Activated naive CD4-positive, alpha-beta T cell (primary cell): ENCODE measurements at places on chromosomes 1 and 21.

- no peak for DNase-seq
These were observed 2.6 kb downstream of the GLRX2 start for GRCh38 chr1:193102662-193103061.

DNA sequence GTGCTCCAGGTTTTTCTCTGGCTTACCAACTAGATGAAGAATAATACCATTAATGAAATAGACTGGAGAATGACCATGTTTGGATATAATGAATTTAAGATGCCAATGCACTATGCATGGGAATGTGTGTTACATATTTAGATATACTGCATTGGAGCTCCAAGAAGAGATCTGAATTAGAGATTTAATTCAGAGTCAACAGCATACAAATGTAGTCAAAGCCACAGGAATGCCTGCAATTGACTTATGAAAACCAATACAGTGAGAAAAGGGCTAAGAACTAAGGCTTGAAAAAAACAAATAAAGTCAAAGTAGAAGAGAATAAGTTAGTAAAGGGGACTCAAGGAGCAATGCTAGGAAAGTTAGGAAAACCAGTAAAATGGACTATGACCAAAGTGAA, 59.1 kb downstream of the USP24 start:
- DNase-seq = no peak

GRCh38 chr1:6131561-6131960, 48.6 kb downstream of the CHD5 start:
- no peak for DNase-seq

DNA sequence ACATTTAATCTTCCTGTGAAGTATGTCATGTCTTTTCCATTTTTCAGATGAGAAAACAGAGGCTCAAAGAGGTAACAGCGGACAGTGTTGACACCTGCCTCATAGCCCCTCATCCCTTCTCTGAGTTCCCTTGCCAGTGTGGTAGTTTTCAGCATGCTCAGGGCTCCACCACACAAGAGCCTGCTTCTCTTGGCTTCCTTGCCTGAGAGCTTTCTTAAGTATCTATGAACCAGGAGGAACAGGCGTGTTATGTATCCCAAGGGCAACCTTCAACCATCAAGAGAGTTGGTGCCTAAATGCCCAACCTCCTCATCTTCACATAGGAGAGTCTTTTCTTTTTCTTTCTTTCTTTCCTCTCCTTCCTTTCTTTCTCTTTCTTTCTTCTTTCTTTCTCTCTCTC, 5.9 kb upstream of the PAFAH2 start:
- no peak for DNase-seq

- DNase-seq = no peak
These were observed 187.2 kb downstream of the PCP4 start for GRCh38 chr21:40054403-40054802.

- no peak for DNase-seq
These were observed 8.1 kb upstream of the ZNF687 start for GRCh38 chr1:151273924-151274466.

GRCh38 chr1:160020196-160020595, 11.6 kb downstream of the PIGM start:
- no peak for DNase-seq

DNA sequence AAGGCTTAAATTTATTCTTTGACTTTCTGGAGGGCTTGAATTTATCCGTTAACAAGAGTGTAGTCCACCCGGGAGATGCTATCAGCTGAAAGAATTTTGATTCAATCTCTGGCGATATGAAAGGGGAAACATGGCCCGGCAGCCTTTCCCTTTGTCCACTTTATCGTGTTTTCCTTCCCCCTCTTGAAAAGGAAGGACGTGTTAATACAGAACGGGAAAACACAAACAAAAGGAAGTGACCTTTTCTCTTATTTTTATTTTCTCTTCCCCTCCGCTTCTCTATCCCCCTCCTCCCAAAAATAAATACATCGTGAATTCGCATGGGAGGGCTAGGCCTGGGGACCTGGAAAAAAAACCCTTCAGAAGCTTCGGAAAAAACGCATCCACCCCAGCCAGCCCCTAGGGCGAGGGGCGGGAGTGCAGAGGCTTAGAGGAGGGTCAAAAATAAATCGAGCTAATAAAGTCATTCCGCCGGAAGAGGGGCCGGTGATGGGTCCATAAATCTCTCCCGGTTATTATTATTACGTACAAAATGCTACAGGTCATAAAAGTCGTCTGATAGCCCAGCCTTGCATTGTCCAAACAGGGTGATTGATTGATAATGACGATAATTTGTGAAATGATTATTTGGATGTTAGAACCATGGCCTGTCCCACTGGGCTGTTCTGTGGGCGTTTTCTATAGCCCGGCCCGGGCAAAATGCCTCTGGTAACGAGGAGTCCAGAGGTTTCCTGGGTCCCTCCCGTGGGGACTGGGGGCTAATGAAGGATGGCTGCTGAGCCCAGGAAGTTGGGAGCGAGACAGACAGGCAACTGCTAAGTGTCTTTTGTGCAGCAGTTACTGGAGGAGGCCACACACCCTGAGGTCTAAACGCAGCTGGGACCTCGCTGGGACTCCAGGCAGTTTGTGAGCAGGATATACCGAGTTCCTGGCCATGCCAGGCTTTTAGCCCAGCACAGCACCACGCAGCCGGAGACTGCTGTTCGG, 179.4 kb downstream of the PRDM16 start:
- DNase-seq = no peak

GRCh38 chr21:42471206-42471605, 24.8 kb downstream of the RSPH1 start:
- DNase-seq = no peak

GRCh38 chr1:25657121-25657882, 40.7 kb downstream of the MAN1C1 start:
- no peak for DNase-seq

DNA sequence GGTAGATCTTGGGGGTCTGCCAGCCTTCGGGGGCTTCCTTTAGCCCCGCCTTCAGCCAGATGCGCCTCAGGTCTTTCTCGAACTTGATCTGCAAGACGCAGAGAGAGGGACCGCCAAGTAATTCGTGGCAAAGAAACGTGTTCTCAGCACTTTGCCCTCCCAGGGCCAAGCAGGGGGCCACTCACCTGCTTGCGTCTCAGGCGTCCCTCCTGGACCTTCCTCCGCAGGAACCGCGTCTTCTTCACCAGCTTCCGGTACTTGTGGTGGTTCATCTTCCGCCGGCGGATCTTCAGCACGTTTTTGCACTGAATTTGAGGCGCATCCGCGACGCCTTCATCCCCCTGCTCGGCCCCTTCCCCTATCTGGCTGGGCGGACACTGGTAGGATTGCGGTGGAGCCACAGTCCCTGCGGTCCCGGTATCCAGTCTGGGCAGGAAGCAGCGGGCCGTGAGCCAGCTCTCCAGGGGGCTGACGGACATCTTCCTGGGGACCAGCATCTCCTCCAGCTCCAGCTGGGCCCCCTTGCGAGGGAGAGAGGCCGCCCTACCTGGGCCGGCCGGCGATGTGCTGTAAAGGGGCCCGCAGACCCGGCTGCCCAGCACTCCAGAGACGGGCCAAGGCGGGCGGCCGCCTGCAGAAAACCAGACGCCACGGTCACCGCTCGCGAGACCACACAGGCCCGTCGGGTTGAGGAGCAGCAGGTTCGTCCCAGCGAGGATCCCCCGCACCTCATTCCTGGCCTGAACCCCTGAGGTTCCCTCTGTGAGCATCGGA, 1.0 kb downstream of the AURKAIP1 start:
- DNase-seq = no peak

- no peak for DNase-seq
These were observed 3.8 kb downstream of the SMIM1 start for GRCh38 chr1:3776231-3776961.

GRCh38 chr21:45543710-45544448, 1.6 kb upstream of the SLC19A1 start:
- no peak for DNase-seq

- DNase-seq = no peak
These were observed 27.0 kb downstream of the C1orf216 start for GRCh38 chr1:35691571-35692220.

DNA sequence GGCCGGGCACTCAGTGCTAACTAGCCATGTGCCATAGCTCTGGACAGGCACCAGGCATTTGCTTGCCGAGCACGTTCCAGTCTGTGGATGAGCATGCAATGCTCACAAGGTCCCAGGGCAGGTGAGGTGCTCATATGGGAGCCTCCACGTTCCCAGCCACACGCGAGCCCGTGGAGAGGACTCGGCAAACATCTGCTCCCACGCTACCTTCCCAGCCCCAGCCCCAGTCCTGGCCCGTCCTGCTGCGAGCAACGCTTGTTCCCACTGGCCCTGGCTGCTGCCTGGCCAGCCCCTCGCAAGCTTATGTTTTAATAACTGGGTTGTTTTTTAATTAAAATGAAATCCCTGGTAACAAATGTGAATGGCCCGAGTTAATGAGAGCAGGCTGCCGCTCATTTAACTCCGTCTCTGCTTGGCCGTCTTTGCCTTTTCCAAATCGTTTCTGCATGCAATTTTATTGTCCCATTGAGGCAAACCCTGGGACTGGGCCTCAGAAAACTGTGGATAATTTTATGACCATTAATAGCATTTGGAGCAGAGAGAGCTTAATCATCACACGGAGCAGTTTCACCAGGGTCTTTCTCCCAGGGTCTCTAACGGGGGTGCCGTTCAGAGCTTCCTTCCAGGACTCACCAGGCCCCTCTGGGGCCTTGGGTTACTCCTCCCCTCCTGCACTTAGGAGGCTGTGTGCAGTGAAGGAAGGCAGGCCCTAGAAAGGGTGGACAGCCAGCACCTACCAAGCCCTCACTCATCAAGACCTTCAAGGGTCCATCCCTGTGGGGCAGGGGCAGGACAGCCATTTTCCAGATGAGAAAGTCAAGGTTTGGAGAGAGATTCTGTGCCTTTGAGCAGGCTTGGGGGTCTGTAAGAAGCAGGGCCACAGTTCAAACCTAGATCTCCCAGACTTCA, 136.8 kb downstream of the GLIS1 start:
- DNase-seq = no peak

DNA sequence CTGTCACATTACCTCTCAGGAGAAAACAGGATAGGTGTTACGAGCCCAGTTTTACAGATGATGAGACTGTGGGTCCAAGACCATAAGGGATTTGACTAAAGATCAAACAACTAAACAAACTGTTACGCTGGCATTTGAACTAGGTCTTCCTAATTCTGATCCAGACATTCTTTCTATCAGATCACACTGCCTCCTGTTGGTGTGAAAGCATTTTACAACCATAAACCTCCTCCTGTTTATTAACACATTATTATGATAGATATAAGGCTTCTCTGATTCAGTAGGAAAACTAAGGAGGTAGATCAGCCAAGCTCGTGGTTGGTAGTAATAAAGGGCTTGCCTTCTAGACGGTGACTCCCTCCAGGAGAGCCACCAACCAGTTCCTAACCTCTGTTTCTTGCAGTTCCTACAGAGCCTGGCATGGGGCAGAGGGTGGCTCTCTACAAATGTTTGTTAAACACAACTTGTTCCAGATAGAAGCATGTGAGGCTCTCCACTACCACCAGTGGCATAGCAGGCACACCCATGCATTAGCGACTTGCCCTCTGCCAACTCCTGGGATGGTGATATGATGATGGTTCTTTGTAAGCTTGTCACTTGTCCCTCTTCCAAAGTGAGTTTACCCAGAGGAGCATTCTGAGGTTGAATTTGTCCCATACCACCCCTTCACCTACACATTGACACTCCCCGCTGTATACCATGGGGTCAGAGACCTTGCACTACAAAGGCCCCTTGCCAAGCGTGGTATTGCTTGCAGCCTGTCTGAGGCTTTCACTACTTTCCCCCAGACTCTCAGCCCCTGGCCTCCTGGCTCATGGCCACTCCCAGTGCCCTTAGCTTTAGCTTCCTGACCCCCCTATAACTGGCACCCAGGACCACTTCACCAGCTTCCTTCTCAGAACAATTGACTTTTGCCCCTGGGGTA, 96.4 kb upstream of the HOOK1 start:
- no peak for DNase-seq

DNA sequence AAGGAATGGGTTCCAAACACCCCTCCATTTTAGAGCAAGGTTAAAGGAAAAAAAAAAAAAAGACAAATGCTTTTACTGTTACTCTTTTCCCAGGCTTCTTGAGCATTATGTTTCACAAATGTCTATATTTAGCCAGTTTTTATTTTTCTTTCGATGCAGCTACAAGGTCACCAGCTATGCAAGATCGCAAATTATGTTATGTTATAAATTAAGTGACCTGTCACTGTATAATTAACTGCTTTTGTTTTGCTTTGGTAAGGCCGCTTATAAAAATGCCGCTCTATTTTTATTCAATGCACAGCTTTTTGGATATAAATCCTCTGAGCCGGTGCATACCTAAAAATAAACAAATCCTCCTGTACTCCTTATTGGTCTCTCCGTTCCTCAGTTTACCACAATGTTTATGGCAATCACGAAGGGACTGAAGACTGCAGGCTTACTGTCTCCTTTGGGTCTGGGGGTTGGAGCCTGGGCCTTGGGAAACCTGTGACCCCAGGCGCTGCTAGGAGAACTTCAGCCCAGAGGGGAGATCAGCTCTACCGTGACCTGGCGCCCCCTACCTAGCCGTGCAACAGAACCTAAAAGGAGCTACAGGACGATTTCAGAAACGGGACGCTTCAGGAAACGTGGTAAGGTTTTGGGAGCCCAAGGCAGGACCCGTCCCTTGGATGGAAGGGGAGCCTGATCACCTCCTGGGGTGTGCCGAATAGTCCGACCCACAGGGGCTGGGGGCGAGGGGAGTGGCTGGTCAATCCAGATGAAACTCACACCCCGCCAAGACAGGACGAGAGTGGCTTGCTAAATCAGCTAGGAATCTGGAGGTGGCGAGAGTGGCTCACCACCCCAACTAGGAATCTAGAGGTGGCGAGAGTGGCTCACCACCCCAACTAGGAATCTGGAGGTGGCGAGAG, 101.2 kb upstream of the CD55 start:
- DNase-seq = no peak

DNA sequence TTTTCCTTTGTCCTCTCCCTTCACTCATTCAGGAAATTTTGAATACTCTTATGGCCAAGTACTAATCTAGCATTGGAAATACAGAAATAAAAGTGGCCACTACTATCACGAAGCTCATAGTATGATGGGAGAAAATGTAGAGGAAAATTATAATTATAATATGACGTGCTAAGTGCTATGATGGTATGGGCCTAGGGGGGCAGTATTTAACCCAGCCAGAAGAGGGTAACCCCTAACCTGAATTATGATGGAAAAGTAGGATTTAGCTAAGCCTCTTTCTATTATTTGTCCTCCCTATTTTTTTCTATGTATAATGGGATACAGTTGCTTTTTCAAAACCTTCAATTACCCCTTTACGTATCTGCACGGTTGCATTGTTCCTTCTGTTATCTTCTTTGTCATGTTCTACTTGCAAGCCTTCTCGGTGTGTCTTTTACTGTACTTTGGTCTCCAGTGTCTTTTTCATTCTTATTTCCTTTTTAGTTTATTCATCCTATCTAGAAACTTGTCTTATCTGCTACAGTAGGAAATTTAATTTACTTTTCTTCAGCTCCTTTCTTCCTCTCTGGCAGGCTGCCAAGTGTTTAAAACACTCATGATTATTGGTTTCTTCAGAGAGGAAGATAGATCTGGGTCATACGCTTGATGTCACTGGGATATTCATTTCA, 88.8 kb upstream of the GPR52 start:
- no peak for DNase-seq
